Retina (tissue), 1 donor: ENCODE measurements at places on chromosomes 2 and 18.

DNA sequence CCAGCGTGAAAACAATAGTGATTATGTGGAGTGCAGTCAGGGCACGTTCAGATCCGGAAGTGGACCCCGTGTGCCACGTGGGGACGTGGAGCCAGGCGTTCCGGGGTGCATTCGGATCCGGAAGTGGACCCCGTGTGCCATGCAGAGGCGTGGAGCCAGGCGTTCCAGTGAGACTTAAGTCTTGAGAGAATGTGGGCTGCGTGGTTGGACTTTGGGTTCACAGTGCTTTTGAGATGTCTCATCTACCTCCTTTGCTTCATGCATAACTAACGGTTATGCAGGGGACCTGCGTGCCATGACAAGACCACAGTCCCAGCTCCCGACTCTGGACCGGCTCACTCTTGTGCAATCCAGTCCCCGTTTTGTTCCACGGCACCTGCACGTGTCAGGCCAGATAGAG is 28.8 kb downstream of the CTDP1 start:
- DNase-seq: no peak

GRCh38 chr2:34387536-34387935 is 788.4 kb upstream of the FAM98A start:
- no peak for DNase-seq

GRCh38 chr2:55768991-55769390 is 75.3 kb upstream of the PNPT1 start:
- DNase-seq: no peak

DNA sequence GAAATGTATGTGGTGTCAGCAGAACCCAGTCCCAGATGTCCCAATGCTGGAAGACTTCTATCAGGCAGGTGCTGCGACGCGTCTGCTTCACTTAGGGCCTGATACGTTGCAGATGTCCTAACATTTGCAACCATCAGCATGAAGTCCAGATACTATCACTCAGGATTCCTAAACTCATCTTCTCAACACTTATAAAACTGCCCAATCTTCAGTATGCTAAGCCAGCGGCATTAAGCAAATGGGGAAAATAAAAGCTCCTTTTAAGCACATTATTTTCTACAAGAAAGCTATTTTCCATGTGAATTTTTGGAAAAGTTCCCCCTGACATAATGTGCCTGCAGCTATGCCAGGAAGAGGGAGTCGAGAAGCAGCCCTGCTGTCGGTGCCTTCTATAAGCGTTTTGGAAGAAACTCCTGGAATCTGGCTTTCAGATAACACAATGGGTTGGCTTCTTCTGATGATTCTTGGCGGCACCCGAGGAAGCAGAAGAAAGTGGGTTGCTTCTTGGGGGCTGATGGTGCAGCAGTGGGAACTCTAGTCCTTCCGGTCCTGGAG is 60.7 kb upstream of the ITGA6 start:
- no peak for DNase-seq

- DNase-seq: no peak
Measured at GRCh38 chr2:231615058-231615671, 22.5 kb downstream of the TEX44 start.

GRCh38 chr2:36031471-36031870 is 324.1 kb upstream of the CRIM1 start:
- no peak for DNase-seq

DNA sequence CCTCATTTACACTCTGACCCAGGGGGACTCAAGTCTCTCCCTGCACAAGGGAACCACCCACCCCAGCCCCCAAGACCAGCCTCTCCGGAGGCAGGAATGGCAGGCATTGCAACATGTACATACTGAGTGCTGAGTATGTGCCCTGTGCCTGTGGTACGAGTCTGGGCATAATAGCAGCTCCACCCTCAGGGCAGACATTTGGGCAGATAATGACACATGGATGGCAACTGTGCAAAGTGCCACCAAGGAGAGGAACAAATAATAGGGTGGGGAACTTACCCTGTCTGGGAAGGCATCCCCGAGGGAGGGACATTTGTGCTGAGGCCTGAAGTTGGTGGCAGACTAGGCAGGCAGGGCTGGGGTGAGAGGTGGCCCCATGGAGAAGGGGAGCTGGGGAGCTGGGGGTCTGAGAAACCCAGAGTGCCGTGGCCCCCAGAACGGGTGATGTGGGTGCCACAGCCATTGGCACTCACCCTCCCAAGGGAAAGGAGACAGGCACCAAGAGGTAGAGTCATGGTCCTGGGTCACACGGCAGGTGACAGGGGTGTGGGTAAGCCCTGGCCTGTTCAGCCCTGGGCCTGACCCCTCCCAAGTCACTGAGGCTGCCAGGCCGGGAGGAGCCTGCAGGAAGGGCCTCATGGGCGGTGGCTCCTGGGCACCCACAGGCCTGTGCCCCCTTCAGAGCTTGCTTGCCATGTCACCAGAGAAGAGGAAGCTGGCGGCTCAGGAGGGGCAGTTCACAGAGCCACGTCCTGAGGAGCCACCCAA is 15.7 kb upstream of the GPR17 start:
- no peak for DNase-seq
